NCI-H1105 treated with DMSO at 0.1 percent for 48 hours (cell line): ENCODE measurements at places on chromosomes 6 and 20.

DNA sequence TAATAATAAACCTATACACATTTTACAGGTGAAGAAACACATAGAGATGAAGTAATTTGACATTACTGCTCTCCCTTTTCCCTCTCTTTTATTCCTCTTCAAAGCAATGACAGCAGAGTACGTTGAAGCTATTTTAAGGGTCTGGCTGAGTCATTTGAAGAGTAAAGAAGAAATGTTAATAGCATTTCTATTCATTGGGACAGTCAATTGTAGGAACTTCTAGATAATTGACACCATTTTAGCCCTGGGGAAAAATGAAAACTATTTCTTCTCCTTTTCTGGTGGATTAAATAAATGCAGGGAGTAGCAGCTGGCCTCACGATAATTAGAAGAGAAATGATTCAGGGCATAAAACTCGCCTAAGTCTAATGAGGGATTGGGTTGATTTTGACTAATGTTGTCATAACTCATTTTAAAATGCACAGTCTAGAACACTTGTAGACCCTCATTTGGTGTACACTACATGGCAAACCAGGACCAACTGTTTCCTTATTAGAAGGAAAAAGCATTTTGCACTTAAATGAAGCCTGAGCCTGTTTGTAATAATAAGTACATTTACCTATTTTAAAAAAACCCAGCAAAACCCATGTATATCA is 48.1 kb downstream of the RIPOR2 start:
- no peak for DNase-seq

DNA sequence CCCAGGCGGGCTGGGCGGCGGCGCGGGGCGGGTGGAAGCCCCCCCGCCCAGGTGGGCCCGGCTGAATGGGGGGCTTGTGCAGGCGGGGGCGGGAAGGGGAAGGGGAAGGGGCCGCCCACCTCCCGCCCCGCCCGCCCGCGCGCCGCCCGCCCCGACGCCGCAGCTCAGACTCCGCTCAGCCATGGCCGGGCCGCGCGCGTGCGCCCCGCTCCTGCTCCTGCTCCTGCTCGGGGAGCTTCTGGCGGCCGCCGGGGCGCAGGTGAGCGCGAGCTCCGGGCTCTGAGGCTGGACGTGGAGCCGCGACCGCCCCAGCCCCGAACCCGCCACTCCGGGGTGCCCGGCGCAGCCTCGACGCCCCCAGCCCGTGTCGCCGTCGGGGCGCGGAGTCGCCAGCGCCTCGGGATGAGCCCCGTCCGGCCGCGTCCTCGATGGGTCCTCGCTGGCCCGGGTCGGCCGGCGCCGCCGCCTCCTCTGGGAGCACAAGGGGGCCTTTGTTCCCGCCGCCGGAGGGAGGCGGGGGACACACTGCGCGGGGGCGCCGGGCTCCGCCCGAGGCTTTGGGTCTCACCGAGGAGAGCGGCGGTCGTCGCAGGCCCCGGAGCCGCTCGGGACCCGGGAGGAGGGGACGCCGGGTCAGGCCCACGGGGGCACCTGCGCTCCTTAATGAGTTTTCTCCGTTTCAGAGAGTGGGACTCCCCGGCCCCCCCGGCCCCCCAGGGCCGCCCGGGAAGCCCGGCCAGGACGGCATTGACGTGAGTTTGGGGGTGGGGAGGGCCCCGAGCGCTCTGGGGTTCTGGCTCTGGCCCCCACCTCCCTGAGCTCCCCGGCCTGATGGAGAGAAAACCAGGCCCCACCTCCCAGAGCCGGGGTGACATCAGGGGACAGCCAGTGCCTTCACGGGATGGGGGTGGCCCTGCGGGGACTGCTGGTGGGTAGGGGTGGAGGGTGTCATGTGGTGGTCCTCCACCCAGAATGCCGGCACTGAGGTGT is at the start of gene COL9A3:
Gene COL9A3, plus strand, starts transcription at position 167 of the 990 bp plus-strand sequence. Its CDS starts 15 bp downstream, at position 182.
- DNase-seq: peak; percentile 19

- DNase-seq: no peak
Measured at GRCh38 chr6:113343940-113344339, 513.2 kb upstream of the MARCKS start.

DNA sequence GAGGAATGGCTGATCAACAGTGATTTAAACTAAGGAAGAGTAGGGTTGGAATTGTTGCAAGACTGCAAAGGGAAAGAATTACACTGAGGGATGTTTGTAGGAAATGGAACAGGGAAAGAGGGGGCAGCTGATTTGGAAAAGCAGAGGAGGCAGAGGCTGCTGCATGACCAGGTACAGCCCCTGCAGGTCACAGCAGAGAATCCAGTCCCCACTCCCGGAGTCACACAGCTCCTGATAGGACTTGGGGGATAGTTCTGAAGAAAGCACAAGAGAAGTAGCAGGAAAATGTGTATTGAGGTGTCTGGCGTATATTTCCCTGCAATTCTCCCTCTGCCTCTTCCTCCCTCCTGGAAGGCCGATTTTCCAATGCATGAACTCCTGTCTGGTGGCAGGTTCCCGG is 92.5 kb upstream of the PDE10A start:
- no peak for DNase-seq

DNA sequence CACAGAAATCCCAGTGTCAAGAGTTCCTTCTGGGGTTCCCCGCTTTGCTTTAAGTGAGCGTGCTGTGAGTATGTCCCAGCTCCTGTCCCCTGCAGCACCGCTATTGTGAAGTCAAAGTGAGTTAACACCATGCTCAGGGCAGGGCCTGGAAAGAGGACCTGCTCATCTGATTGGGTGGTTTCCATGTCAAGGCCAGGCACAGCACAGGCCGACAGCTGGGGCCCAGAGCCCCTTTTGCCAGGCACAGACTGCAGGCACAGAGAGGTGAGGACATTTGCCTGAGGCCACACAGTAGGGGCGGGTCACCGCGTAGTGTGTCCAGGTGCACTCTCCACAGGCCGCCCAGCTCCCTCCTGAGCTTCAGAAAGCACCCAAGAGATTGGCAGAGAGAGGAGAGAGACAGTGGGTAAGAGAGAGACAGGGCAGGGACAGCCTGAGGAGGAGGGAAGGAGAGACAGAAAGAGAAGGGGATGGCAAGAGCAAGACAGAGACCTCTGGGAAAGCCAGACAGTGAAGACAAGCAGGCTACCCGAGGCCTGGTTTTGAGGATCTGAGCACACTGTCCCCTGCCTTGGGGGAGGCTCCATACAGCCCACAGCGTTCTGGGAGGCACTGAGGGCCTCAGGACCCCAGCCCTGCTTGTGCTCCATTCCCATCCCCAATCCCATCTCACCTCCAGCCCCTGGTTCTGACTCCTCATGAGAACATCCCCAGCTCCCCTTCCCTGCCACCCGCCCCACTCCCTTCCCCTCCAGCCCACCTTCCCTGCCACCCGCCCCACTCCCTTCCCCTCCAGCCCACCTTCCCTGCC is 6.5 kb upstream of the BPIFB1 start:
- DNase-seq: no peak

DNA sequence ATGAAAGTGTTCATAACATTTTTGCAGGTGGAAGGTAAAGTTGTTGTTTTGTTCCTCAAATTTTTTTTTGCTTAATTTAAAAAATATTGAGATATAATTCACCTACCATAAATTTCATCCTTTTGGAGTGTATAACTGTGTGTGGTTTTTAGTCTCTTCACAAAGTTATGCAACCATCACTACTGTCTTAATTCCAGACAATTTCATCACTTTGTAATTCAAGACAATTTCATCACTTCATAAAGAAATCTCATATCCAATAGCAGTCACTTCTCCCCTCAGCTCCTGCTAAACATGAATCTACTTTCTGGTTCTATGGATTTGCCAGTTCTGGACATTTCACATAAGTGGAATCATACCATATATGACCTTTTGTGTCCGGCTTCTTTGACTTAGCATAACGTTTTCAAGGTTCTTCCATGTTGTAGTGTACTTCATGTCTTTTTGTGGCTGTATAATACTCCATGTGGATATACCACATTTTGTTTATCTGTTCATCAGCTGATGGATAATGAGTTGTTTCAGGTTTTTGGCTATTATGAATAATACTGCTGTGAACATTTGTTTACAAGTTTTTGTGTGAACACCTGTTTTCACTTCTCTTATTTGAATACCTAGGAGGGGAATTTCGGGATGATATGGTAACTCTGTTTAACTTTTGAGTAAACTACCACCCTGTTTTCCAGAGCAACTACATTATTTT is 18.8 kb downstream of the ZFAND3 start:
- no peak for DNase-seq

GRCh38 chr6:137819740-137820139 is 47.3 kb upstream of the TNFAIP3 start:
- no peak for DNase-seq

DNA sequence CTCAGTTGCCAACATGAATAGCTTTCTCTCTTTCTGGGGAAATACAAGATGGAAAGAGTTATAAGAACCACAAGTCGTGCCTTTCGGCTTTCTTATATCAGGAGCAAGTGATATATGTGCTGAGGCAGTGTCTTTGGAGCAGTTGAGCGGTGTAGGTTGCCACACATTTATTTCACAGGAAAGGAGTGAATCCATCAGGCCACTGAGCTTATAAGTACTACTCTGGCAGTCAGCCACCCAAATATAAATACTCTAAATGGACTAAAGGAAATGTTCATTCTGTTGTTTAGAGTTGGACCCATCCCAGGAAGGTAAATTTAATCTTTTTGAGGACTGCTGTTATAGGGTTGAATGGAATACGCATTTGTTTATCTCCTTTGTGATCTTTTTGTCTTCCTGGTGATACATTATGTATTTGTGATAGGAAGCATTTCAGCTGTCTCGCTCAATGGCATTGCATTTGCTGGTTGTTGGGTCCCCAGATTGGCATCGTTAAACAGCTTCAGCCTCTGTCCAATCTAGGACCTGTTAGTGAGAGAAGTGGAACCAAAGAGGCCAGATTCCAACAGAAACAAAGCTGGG is 139.7 kb downstream of the SOBP start:
- peak; percentile 96 for DNase-seq

- no peak for DNase-seq
Measured at GRCh38 chr6:156992020-156992804, 215.0 kb downstream of the ARID1B start.

DNA sequence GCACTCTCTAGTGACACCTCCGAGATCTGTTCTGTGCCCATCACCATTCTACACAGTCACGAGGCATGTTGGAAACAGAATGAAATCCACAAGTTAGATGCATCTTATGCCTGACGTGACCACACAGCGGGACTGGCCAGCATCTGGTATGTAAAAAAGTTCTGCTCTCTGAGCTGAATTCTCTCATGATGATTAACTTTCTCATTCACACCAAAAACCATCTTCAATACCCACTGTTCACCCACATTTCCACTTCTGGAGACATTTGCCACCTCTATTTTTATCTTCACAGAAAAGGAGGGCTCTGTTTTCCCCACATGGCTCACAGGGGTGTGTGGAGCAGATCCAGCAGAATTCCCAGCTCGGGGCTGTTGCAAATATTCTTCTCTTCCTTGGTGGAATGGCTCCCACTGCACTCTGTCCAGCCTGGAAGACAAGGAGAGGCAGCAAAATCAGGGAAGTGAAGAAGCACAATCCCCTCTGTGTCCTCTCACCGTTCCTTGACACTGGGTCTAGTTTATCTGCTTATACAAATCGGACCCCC is 303.4 kb downstream of the TAF4 start:
- DNase-seq: no peak

DNA sequence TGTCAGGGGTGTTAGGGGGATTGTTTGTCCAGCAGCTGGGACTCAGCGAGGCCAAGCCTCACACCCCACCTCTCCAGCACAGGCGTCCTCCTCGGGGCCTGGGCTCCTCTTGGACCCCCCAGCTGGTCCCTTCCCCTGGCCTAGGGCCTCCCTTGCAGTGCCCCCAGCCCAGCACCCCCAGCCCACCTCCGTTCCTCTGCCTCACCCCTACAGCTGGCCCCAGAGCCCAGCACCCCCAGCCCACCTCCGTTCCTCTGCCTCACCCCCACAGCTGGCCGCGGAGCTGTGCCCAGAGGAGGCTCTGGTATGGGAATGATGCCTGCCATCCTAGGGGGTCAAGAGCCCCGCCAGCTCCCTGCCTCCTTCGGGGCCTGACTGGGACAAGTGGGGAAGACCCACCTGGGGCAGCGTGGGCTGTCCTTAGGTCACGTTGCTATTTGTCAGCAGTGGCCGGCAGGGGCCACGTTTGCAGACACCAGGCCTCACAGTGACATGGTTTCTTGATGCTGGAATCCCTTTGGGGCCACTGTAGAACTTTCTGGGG is 7.9 kb upstream of the COL20A1 start:
- DNase-seq: no peak

DNA sequence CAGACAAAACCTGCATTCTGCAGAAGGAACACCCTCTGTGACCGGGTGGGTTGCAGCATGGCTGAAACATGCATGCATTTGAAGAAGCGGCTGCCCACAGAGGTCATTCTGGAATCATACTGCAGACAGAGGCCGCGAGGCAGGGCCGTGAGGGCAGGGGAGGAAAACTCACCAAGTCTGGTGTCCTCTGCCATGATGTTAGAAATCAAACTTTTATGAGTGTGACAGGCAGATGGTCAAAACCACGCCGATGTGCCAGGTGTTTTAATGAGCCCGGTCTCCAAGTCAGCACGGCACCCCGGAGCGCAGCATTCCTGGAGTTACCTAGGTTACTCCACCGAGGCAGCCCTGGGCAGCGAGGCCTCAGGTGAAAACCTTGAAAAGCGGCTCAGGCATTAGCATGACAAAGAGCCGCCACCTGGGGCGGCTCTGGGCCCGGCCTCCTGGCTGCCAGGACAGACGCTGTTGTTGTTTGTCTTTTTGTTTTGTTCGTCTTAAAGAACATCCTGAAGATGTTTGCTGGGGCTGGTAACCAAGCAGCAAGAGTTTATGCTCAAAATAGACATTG is 255.6 kb downstream of the ERMARD start:
- DNase-seq: peak; percentile 92

- DNase-seq: no peak
Measured at GRCh38 chr6:70411542-70412251, 1.6 kb upstream of the FAM135A start.

DNA sequence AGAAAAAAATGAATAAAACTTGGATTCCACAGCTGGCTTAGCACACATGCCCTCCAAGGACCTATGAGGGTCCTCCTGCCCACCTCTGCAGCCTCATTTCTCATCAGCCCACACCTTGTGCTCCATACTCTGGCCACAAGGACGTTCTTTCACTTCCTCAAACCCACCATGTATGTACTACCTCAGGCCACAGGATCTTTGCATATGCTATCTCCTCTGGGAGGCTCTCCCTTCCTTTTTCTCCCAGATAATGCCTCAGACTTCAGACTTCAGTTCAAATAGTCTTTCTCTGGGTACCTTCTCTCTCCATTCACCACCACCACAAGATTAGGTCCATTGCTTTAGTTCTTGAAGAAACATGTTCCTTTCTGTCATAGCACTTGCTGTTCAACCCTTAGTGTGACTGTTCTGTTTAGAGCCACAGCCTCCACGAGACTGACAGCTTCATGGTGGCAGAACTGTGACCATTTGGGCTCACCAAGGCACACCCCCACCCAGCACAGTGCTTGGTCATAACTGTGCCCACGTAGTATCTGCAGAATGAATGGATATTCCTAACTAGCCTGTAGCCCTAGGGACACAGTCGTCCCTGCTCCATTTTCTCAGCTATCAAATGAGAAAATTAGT is 146.7 kb upstream of the LRFN2 start:
- no peak for DNase-seq

DNA sequence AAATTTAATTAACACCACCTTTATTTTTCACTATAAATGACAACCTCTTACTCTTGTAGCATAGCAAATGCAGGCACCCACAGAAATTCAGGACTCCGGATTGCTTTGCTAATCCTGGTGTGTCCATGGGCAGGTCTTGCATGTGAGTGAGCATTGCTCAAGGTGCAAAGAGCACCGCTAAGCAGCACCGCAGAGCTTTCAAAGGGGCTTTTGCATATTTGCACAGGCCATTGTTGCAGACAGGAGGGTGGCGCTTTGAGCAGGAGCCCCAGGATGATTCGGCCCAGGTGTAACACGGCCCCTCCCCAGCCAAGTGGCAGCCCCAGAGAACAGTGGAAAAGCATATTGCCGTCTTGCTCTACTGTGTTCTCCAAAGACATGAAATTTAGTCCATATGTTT is 293.2 kb downstream of the NRN1 start:
- no peak for DNase-seq
